ENCODE measurements at places on chromosomes 13 and 19. TPM values are rescaled to one million over a fixed set of nuclear protein-coding genes. Genes with fewer than 3 reads are reported as not detected.
A peak's percentile ranks its signal among the peaks of the same experiment; 100 is the strongest.

DNA sequence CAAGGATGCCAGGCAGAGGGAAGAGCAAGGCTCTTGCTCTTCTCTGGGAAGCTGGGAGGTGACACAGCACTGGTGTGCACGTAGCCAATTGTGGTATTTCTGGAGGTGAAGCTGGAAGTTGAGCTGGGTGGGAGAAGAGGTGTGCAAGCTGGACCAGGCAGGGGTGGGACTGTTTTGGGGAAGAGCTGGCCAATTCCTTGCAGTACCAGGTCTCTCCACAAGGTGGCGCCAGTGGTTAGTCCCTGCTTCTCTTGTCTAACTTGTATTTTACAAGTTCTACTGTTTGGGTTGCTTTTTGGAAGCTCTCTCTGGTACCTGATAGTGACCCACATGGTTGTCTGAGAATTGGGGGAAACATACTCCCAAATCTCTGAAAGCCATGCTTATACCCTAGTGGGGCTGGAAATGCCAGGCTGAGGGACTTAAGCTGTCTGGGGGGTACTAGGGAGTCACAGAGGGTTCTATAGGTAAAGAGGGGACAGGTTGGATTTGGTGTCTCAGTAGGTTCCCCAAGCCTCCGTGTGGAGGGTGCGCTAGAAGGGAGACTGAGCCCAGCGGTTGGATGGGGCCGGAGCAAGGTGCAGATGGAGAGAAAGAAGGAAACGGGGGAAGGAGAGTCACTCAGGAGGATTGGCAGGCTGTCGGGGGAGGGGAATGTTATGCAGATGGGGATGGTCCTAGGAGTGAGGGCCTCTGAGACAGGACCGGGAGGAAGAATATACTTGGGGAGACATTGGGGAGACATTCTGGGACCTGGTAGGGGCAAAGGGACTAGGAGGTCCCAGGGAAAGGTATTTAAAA lies 3.0 kb downstream of the HPN start:
- no peak overlapping the region for H3K4me3 ChIP-seq
- H3K36me3 ChIP-seq: no peaks in the 10 kb centered on the region
- peaks cover 17% of the 10 kb centered on the region for H3K4me1 ChIP-seq
- no peak overlapping the region for H3K27ac ChIP-seq
- DNase-seq: peak; percentile 71
- H3K27me3 ChIP-seq: peaks cover 9% of the 10 kb centered on the region

GRCh38 chr19:47187797-47188196 lies 43.2 kb downstream of the BBC3 start:
- peaks cover 3% of the 10 kb centered on the region for H3K27me3 ChIP-seq
- no peak for DNase-seq

The TNPO2 gene
- 68.1 TPM for total RNA-seq

The MAP4K1 gene
- total RNA-seq: 7.5 TPM

- H3K36me3 ChIP-seq: no peaks in the 10 kb centered on the region
- no peak overlapping the region for H3K4me3 ChIP-seq
- H3K27ac ChIP-seq: no peak overlapping the region
- DNase-seq: no peak
- peaks cover 6% of the 10 kb centered on the region for H3K27me3 ChIP-seq
Measured at GRCh38 chr13:39379667-39380655, 223.0 kb downstream of the LHFPL6 start.

GRCh38 chr13:36173571-36174322 lies 40.6 kb downstream of the SOHLH2 start:
- H3K36me3 ChIP-seq: no peaks in the 10 kb centered on the region
- no peaks in the 10 kb centered on the region for H3K27me3 ChIP-seq
- no peak for DNase-seq
- no peaks in the 10 kb centered on the region for H3K4me1 ChIP-seq
- H3K4me3 ChIP-seq: no peak overlapping the region
- no peak overlapping the region for H3K27ac ChIP-seq

The ZNF540 gene
- total RNA-seq: 0.69 TPM

The LENG9 gene
- 3.4 TPM for total RNA-seq
